Glomerular endothelial cell (primary cell): ENCODE measurements at places on chromosomes 5 and 9. TPM values are rescaled to one million over a fixed set of nuclear protein-coding genes. Genes with fewer than 3 reads are reported as not detected.

GABRA6 gene
- not detected in 2 replicates for total RNA-seq

- DNase-seq, result no peak
Observed at GRCh38 chr9:95870906-95871305, 4.6 kb upstream of the ERCC6L2 start.

DNA sequence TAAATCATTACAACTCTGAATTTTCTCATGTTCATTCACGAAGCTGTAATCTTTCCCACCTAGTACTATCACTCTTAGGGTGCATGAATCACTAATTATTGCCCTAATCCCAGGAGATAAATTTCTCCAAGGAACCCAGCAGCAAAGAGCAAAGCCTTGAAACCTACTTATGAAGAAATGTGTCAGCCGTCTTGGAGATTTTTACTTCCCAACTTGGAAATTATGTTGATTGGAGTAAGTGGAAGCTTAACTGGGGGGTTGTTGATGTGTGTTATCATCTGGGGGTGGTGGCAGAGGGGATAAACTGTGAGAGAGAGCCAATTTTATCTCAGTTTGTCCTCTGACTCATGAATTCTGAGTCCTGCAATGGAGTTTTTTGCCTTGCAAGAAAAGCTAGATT is 440.5 kb upstream of the WWC1 start:
- DNase-seq, result no peak

DNA sequence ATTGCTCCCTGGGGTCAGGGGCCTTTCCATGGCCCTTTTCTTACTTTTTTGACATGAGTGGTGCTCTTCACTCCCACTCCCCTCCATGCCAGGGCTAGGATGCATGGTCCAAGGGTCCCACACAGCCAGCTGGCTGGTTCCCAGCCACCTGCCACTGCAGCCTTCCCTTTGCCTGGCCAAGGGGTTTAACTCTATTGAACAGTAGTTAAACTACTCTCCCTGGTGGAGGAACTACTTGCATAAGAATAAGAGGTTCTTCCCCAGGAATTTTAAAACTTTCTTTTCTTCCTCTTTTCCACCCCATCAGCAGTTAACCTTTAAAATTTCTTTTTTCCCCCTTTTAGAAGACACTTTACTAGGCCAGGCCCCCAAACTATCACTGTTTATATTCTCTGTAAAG is 1532.8 kb upstream of the ACO1 start:
- no peak for DNase-seq

- DNase-seq, result no peak
Observed at GRCh38 chr5:64156261-64156660, 9.4 kb upstream of the RNF180 start.

DNA sequence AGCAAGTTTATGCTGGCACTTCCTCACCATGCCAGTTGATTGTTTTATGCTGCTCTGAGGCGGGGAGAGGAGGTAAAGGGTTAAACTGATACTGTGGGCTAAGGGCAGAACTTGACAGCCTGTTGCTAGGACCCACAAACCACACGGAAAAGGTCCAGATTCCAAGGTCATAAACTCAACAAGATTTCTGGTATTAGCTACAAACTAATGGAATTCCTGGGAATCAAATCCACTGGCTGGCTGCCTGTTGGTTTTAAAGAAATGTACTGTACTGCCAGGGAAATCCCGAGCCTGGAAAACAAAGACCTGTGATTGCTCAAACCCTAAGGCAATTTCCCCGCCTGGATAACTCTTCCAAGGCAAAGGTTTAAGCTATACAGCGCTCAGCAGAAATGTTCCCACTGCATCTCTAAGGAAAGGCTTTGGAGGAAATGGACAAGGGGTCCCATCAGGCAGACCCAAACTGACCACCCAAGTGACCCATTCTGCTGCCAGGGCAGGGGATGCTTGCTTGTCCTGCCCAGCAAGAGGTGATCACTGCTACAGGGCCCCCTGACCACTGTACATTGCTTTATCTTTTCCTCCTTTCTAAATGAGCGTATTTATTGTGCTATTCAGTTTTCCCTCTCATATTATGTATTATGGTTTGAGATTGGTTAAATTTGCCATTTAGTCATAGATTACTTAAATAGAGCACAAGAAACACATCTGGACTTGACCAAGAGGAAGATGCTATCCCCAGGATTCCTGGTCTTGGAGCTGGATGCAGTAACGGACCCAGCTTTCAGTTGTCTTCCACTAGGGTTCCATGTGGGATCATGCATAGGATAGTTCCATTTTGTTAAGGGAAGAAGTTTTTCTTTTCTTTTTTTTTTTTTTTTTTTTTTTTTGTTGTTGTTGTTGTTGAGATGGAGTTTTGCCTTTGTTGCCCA is 124.3 kb downstream of the SUSD1 start:
- no peak for DNase-seq

- DNase-seq, result peak; percentile 98
Observed at GRCh38 chr5:93078082-93079038, 502.7 kb downstream of the NR2F1-AS1 start.

DNA sequence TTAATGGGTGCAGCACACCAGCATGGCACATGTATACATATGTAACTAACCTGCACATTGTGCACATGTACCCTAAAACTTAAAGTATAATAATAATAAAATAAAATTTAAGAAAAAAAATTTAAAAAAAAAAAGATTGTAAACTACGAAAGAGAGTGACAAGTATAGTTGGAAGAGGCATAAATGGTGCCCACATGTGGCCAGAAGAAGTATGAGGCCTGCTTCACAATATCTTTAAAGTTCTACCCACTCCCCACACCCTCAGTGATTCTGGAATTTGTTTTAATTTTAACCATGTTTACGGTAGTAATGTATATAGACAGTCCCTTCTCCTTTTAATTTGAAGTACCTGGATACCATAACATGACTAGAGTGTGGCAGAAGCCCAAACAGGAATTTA is 172.7 kb downstream of the CHSY3 start:
- no peak for DNase-seq

- DNase-seq, result no peak
Observed at GRCh38 chr5:162544905-162545304, 477.3 kb downstream of the GABRG2 start.

GRCh38 chr5:177964471-177964870 is 31.6 kb downstream of the PROP1 start:
- DNase-seq, result no peak

C9orf153 gene
- total RNA-seq, result not detected in 2 replicates

DNA sequence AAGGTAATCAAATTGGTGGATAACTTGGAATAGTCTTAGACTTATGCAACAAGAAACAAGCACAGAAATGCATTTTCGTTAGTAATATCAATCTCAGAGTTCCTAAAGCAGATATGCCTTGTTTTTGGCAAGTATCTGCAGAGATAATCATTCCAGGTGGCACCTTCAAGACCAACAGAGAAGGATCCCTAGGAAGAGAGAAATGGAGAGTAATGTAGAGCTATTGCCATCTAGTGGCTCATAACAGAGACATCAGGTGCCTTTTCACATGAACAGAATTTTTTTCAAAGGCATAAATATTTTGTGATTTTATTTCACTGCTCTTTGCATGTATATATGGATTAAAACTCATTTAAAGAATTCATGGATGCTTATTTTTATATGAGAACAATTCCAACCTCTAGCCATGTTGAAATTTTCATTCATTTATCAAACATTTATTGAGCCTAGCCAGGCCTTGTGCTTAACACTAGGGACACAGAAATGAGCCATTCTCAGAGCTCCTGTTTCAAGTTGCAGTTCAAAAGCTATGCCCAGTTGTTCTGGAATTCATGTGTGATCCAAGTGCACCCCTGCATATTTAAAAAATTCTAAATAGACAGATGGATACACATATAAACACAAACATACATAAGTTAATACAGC is 117.5 kb upstream of the OR13F1 start:
- DNase-seq, result no peak

- DNase-seq, result no peak
Observed at GRCh38 chr9:86178503-86178902, 79.1 kb upstream of the GOLM1 start.

TAF11L10 gene
- total RNA-seq, result not detected in 2 replicates

DNA sequence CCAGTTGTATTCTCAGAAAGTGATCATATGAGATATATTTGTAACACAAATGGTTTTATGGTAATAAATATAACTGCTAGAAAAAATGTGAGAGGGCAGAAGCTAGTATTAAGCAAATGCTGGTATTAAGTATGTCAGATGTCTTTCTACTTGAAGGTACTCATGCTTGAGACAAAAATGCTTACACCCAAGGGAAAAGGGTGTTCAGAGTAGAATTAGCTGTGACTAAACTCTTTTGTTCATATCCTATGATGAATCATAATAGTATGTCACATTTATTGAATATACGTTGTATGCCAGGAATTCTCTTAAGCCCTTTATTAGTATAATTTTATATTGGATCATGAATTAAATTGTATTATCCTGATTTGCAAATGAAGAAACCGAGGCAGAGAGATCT is 2.2 kb downstream of the ADGRV1 start:
- DNase-seq, result no peak
